Amniotic epithelial cell (primary cell): ENCODE measurements at places on chromosomes 13 and 19.

DNA sequence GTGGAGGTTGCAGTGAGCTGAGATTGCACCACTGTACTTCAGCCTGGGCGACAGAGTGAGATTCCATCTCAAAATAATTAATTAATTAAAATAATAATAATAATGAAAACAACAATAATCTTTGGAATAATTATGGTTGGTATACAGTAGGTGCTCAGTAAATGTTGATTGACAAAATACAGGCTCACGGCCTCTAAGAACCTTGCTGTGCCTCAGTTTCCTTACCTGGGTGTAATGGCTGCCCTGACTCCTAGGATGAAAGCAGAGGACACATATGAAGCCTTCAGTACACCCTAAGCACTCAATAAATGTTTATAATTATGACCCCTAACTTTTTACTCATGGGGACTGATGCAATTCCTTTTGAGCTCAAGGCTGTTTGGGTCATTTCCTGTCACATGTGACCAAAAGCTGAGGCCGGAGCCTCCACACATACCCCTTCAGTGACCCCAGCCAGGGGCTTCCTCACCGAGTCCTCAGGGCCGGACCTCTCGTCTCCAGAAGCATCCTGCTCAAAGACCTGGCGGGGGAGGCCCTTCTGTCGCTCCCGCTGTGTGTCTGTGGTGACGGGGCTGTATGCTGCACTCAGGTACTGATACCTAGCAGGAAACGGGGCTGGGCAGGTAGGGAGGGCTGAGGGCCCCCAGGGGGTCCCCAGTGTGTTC lies 10.5 kb downstream of the DOCK6 start:
- DNase-seq: no peak

GRCh38 chr13:102617697-102618350 lies 21.0 kb downstream of the TPP2 start:
- no peak for DNase-seq

DNA sequence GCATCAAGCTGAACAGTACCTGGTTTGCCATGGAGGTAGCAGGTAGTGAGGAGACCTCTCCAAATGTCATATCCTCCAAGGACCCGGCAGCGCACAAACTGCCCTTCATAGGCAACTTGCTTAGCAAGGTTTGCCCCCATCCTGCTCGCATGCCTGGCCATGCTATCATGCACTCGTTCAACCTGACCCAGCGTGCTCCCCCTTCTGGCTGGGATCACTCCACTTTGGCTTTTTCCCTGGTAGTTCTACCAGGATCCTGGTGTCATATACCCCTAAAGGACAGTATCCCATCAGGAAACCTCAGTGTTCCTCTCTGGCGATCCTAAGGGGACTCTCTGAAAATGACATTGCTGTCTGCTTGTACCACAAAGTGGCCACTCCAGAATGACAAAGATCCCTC lies 38.6 kb upstream of the ZNF30 start:
- no peak for DNase-seq

DNA sequence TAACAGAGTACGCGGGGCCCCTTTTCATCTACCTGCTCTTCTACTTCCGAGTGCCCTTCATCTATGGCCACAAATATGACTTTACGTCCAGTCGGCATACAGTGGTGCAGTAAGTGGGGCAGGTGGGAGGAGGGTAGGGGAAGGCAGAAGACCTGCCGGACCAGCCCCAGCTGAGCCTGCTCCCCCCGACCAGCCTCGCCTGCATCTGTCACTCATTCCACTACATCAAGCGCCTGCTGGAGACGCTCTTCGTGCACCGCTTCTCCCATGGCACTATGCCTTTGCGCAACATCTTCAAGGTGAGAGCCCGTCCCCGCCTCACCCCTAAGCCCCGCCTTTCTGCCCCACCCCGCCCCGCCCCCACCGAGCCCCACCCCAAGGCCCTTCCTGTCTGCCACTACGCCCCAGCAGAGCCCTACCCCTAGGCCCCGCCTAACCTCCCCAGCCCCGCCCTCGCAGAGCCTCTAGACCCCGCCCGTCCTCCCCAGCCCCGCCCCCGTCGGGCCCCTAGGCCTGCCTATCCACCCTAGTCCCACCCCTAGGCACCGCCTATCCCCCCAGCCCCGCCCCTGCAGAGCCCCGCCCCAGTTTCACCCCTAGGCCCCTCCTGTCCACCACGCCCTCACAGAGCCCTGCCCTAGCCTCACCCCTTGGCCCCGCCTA lies 7.7 kb downstream of the NDUFB7 start:
- DNase-seq: peak; percentile 37

GRCh38 chr13:77337159-77337558 lies 10.3 kb upstream of the MYCBP2 start:
- no peak for DNase-seq

- DNase-seq: no peak
Measured at GRCh38 chr13:81021284-81021840, 680.4 kb upstream of the SPRY2 start.

- no peak for DNase-seq
Measured at GRCh38 chr19:28508666-28509065, 704.3 kb downstream of the UQCRFS1 start.

DNA sequence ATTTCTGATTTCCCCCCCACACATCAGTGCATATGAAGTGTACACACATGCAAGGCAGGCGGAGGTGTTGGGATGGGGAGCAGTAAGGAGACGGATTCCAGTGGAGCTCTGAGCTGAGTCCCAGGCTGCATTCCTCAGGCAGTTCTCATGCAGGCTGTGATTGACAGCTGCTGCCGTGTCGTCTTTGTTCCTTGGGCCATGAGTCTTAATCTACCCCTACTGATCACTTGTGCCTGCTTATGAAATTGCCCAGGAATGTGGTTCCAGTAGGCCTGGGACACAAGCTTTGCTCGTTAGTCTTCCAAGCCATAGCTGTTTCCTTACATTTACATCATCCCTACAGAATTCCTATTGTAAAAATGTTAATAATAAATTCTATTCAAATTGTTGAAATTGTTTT lies 1241.9 kb downstream of the UQCRFS1 start:
- no peak for DNase-seq

GRCh38 chr13:33497146-33497845 lies 211.7 kb upstream of the STARD13 start:
- peak; percentile 38 for DNase-seq
